ENCODE measurements at places on chromosomes 16 and 17.

GRCh38 chr16:85612191-85612800 is 826 bp upstream of the GSE1 start:
- DNase-seq = no peak

DNA sequence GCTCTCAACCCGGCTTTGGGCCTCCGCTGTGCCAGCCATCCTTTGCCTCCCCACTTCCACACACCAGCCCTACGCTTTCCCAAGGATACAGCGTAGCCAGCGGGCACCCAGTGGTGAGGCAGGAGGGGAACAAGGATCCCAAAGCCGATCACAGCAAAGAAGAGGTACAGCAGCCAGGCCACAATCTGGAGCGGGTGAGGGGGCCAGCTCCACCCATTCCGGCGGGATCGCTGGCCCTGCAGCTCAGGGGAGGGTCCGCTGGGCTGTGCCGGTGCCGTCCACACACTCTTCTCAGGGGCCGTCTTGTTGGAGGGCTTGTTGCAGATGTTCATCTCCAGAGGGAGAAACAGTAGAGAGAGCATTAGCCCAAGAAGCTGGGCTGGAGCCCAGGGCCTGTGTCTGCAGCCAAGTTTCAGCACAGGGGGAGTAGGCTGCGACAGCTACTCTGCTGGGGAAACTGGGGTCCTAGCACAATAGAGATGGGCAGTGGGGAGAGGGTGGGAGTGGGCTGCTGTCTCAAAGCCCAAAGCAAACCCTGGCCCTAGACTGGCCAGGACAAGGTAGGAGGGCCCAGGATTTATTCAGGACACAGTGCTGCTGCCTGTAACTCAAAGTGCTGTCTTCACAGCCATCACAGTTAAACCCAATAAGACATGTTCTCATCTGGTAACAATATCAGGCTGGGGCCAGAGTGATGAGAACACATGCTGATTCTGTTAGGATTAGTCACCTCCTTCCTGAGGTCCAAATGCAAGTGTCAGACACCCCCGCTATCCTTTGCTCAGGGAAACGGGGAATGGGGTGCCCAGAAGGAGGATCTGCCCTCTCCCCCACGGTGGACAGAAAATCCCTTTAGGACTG is 9.9 kb downstream of the ZDHHC1 start:
- peak; percentile 63 for DNase-seq

DNA sequence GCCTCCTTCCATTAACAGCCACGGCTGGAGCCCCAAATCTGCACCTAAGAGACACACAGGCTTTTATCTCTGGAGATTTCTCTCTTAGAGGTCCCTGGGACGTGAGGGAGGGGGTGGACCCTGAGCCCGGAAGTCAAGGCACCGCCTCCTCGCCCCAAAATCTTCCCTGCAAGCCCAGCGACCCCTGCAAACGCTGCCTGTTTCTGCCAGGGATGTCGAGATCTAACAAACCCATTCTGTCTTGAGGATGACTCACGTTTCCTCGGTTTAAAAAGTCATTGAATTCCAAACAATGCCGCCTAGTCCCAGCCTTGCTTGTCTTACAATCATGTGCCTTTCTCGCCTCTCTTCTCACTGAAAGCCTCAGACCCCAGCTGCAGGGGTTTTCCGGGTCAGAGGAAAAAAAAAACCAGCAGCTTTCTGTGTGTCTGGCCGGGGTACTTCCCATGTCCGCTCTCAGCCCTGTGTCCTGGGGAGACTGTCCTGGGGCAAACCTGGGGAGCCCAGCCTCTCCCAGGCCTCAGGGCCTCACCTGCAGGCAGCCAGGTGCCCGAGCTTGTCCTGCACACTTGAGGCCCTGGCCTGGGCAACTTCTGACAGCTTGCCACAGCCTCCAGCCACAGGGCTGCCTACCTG is 15.4 kb downstream of the ARL2BP start:
- peak; percentile 37 for DNase-seq

GRCh38 chr17:77427391-77427991 is 286.7 kb downstream of the SEC14L1 start:
- no peak for DNase-seq

GRCh38 chr16:31052114-31052513 is 18.8 kb downstream of the STX4 start:
- peak; percentile 83 for DNase-seq

DNA sequence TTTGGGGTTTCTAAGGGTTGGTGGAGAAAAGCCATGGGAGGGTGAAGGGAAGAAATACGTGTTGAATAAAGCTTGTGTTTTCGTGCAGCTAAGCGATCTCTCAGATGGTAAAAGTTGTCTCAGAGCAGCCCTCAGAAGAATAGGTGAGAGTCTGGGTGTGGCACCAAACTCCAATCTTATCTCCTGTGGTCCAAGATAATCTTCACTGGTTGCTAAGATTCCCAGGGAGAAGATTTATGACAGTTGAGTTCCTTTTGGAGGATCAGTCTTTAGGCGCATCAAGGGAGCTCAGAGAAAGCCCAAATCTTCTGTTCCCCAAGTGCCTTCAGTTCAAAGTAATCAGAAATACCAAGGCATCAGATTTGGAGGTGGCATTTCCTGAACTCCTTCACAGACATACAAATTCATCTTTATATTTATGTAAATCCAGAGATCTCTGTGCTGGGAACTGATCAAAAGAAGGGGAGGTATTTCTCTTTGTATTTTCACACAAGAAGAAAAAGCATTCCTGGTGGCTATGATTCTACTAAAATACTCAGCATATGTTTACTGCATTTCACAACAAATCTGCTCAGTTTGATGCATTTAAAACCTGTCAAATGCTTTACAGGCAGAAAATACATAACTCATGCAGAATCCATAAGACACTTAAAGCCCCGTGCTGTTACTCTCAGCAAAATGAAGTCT is 102.9 kb downstream of the ABCC12 start:
- DNase-seq = no peak

DNA sequence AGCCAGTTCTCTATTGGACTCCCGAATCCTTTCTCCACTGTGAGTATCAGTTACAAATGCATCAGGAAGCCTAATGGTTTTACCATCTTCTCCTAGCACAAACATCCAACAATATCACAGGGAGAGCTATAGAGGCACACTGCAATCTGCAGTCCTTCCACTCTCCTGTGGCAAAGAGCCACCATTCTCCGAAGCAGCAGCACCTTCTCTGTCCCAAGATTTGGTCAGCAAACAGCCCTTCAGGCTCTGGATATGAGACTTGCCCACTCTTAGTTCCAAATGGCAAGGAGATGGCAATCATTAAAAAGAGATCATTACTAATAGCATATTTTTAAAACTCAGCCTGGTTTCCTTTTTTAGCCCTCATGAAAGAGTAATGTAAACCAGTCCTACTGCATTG is 223.4 kb downstream of the HS3ST3A1 start:
- DNase-seq = no peak

- DNase-seq = peak; percentile 88
Measured at GRCh38 chr17:47621293-47622179, 28.2 kb upstream of the KPNB1 start.

GRCh38 chr17:73538445-73538844 is 105.8 kb downstream of the SDK2 start:
- no peak for DNase-seq

DNA sequence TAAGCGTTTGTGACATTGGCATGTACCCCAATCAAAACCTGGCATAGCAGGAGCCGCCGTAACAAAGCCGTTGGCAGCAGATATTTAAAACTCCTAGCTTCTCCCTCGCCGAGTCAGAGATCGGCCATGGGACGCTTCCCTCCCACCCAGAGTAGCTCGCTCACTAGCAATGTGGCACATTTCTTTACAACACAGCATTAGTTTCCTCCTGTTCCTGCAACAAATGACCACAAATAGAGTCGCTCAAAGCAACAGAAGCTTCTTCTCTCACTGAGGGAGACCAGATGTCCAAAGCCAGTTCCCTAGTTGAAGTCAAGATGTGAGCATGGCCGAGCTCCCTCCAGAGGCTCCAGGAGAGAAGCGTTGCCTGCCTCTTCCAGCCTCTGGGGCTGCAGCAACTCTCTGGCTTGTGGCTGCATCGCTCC is 106.7 kb downstream of the RBFOX3 start:
- DNase-seq = no peak

DNA sequence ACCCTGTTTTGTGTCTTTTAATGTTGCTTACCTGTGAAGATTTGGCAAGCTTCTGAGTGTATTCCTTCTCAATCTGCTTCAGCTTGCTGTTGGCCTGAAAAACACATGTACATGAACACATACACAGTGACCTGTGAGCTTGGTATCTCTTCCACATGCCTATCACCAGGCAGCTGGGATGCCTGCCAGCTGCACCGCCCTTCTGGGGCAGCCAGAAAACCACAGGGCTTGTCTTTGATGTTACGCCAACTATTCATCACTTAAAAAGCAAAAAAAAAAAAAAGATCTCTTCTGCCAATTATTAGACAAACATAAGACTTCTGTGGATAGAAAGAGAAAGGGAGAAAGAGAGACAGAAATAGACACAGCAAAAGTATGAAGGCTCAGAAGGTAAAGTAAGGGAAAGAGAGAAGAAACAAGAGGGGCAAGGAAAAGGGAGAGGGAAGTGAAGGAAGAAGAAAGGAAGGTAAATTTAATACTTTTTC is 189.2 kb upstream of the AXIN2 start:
- DNase-seq = peak; percentile 67

- no peak for DNase-seq
Measured at GRCh38 chr17:4460661-4461060, 26.9 kb downstream of the SPNS3 start.

- DNase-seq = no peak
Measured at GRCh38 chr16:73356401-73357079, 308.6 kb upstream of the ZFHX3 start.

- no peak for DNase-seq
Measured at GRCh38 chr17:732902-733720, 715 bp downstream of the TLCD3A start.

DNA sequence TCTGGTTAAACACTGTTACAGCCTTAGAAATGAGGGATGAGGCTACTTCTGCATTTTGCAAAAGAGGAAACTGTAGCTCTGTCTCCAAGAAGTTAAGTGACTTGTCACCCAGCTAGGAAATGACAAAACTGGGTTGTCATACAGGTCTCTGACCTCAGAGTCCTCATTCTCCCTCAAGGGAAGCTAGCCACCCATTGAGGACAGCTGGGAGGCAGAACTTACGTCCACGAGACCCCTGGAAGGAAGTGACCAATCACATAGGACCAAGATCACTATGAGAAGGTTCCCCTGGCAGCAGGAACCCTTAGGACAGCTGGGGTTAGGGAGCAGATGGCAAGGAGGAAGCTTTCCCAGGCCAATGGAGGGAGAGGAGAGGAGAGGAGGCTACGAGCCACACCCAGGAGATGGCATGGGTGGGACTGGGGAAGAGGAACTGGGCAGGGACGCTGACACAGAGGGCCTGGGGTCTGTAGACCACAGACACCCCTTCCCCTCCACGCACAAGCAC is 11.2 kb downstream of the METTL22 start:
- DNase-seq = no peak

GRCh38 chr16:9365370-9365728 is 273.9 kb downstream of the HAPSTR1 start:
- DNase-seq = no peak

GRCh38 chr16:67764158-67764667 is 42.1 kb downstream of the RANBP10 start:
- DNase-seq = no peak

GRCh38 chr16:79607587-79607986 is 7.0 kb upstream of the MAF start:
- no peak for DNase-seq

GRCh38 chr16:88941913-88942909 is 34.8 kb downstream of the CBFA2T3 start:
- no peak for DNase-seq

- DNase-seq = no peak
Measured at GRCh38 chr16:81544700-81545271, 100.2 kb downstream of the CMIP start.

DNA sequence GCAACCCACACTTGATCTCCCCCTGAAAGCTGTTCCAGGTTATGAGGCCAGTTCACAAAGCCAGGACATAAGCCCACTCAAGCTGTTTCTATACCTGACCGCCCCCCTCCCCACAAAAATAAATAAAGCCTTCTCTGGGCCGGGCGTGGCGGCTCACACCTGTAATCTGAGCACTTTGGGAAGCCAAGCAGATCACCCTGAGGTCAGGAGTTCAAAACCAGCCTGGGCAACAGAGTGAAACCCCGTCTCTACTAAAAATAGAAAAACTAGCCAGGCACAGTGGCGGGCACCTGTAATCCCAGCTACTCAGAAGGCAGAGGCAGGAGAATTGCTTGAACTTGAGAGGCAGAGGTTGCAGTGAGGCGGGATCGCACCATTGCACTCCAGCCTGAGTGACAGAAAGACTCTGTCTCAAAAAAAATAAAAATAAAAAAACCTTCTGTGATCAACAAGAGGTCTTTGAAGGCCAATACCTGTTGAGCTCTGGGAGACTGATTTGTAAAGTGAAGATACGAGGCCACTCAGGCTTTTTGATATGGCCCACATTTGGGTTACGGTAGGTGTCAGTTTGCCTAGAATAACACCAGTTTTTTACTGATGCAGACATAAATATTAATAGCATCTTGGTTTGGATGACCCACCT is 2.2 kb downstream of the KDM8 start:
- DNase-seq = no peak

- DNase-seq = no peak
Measured at GRCh38 chr16:76157629-76158028, 119.6 kb upstream of the CNTNAP4 start.

- no peak for DNase-seq
Measured at GRCh38 chr16:64784635-64785034, 337.2 kb downstream of the CDH11 start.

DNA sequence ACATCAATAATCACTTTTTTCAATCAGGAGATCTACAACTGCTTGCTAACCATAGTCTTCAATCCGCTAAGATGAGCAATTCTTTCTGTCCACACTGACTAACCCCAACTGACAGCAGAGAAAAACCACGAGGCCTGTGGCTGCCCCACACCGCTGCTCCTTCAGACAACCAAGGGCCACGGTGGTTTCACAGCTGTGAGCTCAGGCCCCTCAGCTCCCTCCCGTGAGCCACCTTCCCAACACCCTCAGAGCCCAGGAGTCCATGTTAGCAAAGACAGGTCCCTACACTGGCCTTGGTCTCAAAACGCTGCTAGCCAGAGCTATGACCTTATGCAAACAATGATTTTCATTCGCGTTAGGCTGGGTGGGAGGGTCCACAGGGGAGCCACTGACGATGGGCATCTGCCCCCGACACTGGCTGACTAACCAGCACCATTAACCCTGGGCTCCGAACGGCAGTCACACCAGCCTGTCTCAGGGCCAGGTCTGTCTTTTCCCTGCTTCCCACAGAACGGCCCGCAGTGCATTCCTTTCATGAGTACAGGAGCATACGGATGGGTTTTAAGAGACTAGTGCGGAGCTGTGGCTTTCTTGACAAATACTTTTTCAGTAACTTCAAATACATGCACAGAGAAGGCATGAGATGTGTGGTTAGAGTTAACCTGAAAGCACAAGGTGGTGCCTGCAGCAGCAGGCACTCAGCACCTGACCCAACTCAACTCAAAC is 67.3 kb downstream of the ANKRD11 start:
- peak; percentile 48 for DNase-seq

- DNase-seq = no peak
Measured at GRCh38 chr16:4692460-4693295, 684 bp upstream of the NUDT16L1 start.

- no peak for DNase-seq
Measured at GRCh38 chr16:19218581-19218980, 50.5 kb downstream of the SYT17 start.

GRCh38 chr17:70479779-70480178 is 310.4 kb downstream of the KCNJ2 start:
- DNase-seq = no peak

Measured in non-pigmented ciliary epithelial cell (primary cell).